ENCODE measurements at places on chromosomes 12 and 14. TPM values are rescaled to one million over a fixed set of nuclear protein-coding genes. Genes with fewer than 3 reads are reported as not detected.

Gene ESRRB
- total RNA-seq: 16.9 TPM

Gene NUDT4
- total RNA-seq: 283 TPM

Gene SIX6
- total RNA-seq: not detected

Gene SCN8A
- 0.41 TPM for total RNA-seq

Gene PMEL
- 0.16 TPM for total RNA-seq

DNA sequence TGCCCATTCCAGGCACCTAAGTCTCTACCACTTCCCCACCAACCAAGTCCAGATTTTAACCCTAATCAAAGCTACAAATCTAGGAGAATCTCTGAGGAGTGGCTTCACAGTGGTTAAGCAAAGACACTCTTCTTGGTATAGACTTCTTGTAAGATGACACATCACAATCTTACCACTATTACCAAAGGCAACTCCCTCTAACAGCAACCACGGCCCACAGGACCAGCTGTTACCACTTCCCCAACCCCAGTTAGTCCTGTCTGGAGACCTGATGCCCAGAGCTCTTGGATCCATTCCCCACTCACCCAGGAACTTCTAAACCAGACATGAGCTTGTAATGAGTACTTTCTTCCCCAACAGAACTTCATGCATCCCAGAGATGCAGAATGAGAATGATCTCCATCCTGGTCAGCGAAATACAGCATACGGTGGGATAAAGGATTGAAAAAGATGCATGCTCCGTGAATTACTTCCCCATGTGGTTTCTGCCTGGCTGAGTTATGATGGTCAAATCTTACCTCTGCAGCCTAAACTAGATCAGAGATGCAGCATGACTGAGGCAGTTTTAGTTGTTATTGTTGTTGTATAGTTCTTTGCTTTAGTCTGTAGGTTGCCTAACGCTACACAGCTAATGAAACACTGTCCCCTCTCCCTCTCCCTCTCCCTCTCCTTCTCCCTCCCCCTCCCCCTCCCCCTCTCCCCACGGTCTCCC, 87.7 kb upstream of the FOXN3 start:
- DNase-seq: no peak

DNA sequence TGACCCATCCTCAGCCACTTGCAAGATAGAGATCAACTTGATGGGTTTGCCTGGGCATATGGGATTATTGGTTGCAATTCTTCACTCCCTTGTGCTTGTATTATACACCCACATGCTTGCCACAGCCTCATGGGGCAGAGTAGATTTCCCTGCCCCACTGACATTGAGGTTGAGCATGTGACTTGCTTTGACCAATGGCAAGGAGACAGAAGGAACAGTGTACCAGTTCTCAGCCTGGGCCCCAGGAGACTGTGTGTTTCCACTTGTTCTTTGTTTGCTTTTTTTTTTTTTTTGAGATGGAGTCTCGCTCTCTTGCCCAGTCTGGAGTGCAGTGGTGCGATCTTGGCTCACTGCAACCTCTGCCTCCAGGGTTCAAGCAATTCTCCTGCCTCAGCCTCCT, 31.8 kb downstream of the CALM1 start:
- no peak for DNase-seq

GRCh38 chr14:68657300-68658028, 135.4 kb downstream of the ZFP36L1 start:
- no peak for DNase-seq

DNA sequence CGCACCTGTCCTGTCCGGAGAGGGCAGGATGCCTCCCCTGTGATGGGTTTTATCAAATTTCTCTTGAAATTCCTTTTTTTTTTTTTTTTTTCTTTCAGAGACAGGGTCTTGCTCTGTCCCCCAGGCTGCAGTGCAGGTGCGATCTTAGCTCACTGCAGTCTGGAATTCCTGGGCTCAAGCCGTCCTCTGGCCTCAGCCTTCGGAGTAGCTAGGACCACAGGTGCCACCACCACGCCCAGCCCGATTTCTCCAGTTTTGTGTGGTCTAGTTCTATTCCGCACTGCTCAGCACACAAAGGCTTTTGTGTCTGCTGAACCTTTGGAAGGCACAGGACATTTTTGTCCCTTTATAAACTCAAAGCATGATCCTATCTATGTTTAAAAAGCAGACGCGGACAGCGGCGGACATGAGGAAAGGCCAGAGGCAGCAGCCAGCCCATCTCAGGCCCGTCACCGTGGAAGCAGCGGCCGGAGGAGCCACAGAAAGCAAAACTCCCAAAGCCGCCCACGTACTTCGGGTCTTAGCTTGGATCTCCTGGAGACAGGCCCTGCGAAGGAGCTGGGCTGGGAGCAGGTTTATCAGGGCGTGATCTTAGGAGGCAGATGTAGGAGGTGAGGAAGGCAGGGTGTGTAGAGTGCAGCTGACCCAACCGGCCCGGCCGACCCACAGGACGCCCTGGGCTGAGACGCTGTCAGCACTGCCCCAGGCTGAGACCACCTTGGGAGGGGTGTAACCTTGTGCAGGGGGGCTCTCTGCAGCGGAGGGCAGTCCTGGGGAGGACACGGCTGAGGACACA, 30.9 kb upstream of the FBRSL1 start:
- no peak for DNase-seq

DNA sequence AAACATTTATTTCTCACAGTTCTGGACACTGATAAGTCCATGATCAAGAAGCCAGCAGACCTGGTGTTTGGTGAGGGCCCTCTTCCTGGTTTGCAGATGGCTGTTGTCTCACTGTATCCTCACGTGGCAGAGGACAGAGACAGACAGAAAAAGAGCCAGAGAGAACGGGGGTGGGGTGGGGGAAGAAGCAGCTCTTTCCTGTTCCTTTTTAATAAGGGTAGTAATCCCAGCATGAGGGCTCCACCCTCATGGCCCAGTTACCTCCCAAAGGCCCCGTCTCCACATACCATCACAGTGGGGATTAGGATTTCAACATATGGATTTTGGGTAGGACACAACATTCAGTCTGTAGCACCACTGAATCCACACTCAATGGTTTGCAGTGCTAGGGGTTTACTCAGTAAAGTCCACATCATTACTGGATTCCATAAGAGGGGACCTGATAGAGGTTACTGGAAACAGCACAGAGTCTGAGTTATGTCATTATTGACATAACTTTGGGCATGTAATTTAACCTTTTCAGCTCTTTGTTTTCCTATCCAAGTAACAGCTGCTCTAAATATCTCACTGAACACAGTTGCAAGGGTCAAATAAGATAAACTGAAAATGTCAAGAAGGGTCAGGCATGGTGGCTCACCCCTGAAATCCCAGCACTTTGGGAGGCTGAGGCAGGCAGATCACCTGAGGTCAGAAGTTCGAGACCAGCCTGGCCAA, 53.2 kb downstream of the RPAP3 start:
- DNase-seq: peak; percentile 18

GRCh38 chr12:98352218-98352811, 163.1 kb upstream of the TMPO start:
- no peak for DNase-seq

GRCh38 chr14:87877877-87878276, 115.1 kb downstream of the GALC start:
- DNase-seq: no peak

DNA sequence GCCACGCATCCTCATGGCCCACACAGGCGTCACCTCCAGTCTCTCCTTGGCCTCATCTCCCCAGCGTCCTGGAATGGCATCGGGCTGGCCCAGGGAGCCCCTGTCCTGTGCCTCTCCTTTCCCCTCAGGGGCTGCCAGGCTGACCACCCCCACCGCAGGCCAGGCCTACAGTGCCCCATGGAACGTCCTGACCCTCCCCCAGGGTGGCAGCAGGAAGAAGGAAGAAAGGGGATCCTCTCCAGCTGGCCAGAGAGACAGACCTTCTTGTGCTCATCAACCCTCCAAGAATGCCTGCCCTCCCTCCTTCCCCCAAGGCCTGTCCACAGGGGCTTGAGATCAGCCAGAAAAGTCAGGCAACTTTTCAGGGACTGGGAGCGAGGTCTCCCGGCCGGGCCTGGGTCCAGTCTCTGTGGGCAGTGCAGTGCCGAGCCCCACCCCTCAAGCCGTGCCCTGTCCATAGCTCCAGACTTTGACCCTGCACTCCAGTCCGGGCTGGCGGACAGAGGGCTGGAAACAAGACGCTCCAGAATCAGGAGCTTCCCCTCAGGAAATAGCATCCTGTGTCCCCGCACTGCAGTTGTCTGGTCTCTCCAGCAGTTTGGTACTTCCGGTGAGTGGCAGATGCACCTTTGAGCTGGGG, at the start of gene DAO:
Gene DAO, plus strand, starts transcription at position 478 of the 640 bp plus-strand sequence. CDS start 4,915 bp downstream, outside the sequence.
- no peak for DNase-seq

DNA sequence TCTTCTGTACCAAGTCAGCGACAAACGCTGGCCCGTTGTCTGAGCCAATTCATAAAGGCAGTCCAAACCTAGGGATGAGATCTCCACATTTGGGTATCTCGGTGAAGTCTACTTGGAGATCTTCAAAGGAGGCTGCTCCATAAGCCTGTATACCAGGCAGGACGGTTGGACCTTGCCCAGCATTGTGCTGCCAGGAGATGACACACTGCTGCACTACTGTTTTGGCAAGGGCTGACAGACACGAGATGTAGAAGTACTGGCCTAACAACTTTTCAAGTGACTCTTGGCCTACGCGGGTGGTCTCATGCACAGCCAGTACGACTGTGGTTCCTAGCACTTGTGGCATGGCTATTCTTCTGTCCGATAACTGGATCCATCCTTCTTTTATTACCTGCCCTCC, 135.3 kb downstream of the SLC38A6 start:
- DNase-seq: no peak

DNA sequence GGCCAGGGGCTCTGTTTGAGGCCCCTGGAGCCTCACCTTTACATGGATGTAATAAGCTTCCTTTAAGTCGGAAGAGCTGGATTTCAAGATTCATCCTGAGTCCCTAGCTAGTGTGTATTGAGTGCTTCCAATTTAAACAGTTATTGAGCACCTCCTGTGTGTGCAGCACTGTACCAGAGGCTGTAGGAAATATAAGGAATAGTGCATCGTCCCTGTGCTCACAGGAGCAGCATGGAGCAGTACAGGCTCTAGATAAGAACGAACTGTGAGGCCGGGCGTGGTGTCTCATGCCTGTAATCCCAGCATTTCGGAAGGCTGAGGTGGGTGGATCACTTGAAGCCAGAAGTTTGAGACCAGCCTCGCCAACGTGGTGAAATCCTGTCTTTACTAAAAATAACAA, 65.8 kb upstream of the METAP2 start:
- DNase-seq: no peak

DNA sequence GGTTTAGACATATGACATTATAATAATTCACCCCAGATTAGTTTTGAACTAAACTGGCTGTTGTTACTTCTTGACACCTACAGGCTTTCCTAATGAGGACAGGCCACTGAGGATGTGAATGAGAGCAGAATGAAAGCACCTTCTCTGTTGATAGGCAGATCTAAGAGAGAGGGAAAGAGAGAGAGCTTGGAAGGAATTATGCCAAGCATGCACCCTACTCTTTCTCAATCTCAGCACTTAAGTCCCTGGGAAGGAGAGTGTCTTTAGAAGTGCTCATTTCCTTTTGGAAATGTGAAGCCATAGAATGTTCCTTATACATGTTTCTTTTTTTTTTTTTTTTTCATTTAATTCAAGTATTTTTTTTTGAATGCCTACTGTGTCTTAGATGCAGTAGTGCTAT, 49.0 kb downstream of the TBC1D15 start:
- no peak for DNase-seq

DNA sequence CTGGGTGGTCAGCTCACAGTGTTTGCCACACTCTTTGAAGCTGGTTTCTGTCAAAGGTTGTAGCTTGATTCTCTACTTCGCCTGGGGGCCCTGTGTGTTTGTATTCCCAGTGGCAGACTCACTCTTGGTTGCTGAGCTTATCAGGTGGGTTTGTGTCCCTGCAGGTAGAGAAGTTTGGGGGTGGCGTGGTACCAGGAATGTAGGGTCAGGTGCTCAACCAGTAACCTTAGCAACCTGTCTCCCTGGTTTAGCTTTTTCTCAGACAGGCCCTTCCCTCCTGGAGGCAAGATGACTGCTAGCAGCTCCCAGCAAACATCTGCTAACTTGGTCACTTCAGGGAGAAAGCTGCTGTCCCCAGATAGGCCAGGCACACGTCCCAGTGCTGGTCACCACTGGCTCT, 352.2 kb downstream of the AACS start:
- no peak for DNase-seq

DNA sequence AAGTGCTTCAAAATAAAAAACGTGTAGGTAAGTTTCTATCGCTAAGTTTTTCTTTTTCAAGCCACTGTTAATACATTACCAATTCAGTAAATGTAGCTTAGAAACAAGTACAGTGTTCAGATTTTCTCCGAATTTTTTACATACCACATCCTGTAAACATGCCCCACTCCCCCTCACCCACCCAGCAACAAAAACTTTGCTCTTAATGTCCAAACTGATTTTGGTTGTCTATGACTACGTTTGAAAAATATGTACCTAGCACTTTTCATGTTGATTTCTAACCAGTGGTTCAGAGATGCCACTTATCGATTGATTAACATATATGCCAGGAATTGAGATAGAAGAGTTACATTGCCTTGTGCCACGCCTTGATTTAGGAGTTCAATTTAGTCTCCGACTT, 663 bp upstream of the LIN7A start:
- DNase-seq: no peak

DNA sequence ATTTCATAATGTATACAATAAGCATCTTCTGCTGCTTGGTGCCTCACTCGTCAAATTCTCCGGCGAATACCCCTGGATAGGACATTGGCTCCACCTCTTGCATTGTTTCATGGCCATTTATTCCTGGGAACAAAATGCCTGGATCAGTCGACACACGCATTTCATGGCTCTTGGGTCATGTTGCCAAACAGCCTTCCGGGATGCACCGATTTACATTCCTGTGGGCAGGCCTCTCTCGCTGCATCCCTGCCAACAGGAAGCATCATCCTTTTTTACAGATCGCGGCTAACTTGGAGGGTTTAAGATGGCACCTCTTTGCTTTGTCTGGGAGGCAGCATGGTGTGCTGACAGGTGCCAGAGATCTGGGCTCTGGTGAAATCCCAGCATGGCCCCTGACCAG, 32.7 kb upstream of the RIMBP2 start:
- no peak for DNase-seq

DNA sequence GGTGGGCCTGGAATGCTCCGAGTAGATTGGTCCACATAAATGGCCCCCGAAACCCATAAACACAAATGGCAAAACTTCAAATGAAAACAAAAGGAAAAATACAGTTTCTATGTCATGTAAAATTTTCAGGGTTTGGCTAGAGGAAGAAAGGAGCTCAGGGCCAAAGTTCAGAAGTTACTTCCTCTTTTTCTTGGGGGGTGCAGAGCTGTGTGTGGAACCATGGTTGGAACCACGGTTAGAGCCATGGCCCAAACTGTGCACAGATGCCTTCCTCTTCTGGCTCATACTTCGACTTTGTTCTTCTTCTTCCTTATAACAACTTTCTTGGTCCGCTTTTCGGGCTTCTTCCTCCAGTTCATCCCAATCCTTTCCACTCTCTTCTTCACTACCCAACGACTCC, 51.7 kb downstream of the MGST1 start:
- no peak for DNase-seq

- no peak for DNase-seq
Measured at GRCh38 chr12:53624458-53624857, 1.7 kb downstream of the ATF7 start.

Measured in left ventricle myocardium inferior (tissue), 1 donor.